ENCODE measurements at places on chromosomes 2 and 18. TPM values are rescaled to one million over a fixed set of nuclear protein-coding genes. Genes with fewer than 3 reads are reported as not detected.
A peak's percentile ranks its signal among the peaks of the same experiment; 100 is the strongest.

DNA sequence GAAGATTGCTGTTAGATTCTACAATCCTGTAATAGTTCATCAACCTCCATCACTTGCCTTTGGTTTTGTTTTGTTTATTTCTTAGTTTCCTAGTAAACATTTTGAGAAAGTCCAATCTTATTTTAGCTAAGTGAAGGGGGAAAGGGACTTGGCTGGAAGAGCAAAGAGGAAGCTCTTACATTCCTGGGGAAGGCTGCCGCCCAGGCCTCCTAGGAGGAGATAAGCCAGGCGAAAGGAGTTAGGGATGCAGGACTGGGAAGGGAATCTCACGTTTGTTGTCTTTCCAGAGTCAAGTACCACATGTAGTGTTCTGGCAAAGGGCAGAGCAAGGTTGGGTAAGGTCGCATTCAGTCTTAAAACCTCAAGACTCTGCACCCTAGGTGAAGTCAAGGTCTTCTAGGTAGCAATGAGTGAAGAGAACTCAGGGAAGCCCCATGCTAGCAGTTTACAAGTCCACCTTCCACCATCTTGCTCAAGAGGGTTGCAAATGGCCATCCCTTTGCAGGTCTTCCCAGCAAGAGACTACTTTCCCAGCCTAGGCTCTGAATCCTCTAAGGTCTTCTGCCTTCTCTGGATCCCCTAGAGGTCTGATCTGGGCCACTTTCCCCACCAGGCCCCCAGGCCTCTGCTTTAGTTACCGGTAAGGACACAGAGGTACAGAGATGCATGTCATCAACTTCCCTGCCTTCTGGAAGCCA, 320.7 kb downstream of the CYP26B1 start:
- DNase-seq = no peak

Gene PSD4
- total RNA-seq = 2.8 TPM

GRCh38 chr18:49013291-49013691, 62.5 kb upstream of the SMAD7 start:
- no peak for DNase-seq

GRCh38 chr2:3102922-3103569, 274.6 kb downstream of the EIPR1 start:
- DNase-seq = no peak

- DNase-seq = peak; percentile 47
Observed at GRCh38 chr2:19349911-19350677, 8.3 kb downstream of the OSR1 start.

DNA sequence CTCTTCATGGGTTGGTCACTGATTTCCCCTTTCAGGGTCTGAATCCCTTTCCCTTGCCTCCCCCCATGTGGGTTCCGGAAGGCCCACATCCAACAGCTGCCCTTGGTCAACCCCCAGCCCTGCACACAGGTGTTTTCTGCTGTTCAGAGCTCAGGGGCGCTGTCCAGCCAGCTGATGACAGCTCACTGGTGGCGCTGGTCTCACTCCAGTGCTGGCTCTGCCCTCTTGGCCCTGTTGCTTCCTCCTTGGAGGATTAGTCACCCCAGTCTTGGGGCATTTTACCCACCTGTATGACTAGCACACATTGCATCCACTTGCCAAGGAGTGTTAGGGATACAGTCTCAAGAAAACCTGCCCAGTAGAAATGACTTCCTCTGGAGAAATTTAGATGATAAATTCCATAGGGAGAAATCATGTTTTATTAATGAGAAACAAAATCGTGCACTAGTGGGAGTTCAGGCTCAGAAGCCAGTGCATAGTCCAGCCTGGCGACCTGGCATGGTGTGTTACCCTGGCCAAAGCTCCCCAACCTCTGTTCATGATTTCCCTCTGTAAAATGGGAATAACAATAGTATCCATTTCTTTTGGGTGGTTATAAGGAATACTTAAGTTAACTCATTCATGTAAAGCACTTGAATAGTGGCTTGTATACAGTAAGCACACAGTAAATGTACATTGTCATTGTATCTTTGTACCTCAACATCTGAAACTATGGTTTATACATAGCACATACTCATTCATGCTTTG, 21.6 kb downstream of the CRIM1 start:
- DNase-seq = no peak

GRCh38 chr2:223688094-223688835, 86.1 kb upstream of the SCG2 start:
- no peak for DNase-seq

- no peak for DNase-seq
Observed at GRCh38 chr2:155840661-155841060, 491.9 kb downstream of the NR4A2 start.

Gene CACNB4
- 0.22 TPM for total RNA-seq
